ENCODE measurements at places on chromosomes 5 and 9.

DNA sequence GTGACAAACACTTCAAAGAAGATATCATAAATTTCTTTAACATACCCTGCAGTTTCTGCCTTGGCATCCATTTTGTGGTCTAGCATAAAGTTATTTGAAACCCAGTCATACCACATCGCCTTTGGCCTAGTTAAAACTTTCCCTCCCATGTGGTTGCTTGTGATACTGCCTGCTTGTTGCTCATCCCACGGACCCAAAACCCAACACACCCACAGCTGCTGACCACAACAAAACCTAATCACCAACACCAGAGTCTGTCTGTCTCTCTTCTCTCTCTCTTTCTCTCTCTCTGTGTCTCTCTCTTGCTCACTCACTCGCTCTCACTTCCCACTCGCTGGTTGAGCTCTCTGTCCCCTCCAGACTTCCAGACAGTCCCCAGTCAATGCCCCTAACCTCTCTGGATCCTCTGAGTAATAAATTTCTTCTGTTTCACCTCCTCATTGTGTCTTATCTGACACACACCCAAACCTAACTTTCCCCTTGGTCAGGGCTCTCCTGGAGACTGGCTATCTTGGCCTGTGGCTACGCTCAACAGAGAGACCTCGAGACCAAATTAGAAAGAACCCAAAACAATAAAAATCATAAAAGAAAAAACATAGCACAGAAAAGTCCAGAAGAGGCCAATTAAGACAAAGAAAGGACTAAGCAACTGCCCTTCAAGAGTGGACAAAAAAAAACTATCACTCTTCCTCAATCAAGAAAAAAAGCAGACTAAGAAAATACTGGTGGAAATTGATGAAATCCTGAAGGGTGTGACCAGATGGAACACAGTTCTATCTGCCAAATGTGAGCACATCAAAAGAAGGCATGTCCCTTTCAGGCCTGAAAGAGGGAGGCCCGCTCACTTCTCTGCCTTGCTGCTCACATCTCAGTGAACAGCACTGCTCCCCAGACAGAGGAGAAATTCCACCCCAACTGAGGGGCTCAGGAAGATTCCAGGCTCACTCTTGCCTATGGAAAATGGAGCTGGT is 41.5 kb downstream of the TTLL11 start:
- no peak for DNase-seq

GRCh38 chr9:125119643-125120286 is 23.6 kb downstream of the SCAI start:
- DNase-seq, result no peak

- no peak for DNase-seq
These were observed 200.4 kb downstream of the MAST4 start for GRCh38 chr5:66796305-66797292.

DNA sequence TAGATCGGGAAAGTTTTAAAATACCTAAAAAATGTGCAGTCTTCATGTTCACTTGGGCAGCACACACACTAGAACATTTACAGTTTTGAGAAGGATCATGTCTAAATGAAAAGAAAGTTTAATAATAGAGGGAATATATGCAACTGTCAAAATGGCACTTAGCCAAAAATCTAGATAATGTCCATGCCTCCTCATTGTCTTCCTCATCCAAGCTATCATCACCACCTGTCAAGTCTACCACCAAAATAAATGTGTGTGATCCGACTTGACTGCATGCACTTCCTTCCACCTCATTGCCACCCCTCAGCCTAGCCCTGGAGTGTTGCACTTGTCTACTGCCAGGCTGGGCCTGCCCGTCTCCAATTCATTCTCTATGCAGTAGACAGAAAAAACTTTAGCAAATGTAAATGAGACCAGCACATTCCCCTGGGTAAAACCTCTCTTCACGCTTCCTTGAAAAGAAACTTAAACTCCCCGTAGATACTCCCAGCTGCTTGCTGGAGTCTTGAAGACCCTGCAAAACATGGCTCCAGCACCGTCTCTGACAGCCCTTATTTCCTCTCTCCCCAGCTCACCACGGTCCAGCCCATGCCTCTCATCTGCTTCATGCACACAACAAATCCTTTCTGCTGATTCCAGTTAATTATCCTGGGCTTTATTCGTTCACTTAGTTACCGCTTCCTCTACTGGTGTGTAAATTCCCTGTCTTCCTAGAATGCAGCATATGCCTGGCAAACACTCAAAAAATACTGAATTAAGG is 66.9 kb downstream of the FANCC start:
- no peak for DNase-seq

- no peak for DNase-seq
These were observed 2.9 kb upstream of the ARHGEF28 start for GRCh38 chr5:73623060-73623459.

DNA sequence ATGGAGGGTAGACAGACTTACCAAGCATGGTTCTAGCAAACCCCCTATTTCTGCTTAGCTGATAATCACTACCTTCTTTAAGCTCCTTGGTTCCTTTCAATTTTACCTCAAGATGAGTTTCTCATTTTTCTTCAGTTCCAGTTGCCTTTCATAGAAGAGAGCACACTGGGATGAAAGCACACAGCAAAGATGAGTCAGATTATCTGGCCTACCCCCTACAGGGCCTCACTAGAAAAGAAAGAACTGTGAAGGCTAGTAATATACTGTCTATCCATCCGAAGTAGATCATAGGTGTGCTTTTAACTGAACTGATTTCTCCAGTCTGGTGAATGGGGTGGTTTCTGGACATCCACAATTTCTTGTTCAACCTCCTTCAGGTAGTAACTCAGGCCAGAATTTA is 122.5 kb downstream of the TRPM3 start:
- DNase-seq, result no peak

- DNase-seq, result no peak
These were observed 285.5 kb upstream of the VLDLR start for GRCh38 chr9:2336055-2336454.

DNA sequence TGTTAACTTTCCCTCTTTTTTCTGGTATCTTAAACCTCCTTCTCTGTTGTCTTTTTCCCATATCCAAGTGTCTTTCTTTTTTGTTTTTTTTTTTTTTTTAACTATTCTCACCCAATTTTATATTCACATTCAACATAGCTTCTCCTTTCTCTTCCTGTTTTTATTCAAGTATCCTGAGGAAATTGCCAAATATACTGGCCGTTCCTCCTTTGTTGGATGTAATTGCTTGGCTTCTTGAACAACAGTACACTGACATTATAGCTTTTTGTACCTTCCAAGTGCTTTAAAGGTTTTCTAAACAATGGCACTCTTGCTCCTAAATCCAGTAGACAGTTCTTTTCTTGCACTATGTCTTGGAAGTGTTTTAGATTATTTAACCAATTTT is 1146.8 kb downstream of the MAT2B start:
- no peak for DNase-seq

Measured in anterior cingulate cortex (tissue), 58 donors.